Esophagus squamous epithelium (tissue), 5 donors: ENCODE measurements at places on chromosomes 3 and 15.

DNA sequence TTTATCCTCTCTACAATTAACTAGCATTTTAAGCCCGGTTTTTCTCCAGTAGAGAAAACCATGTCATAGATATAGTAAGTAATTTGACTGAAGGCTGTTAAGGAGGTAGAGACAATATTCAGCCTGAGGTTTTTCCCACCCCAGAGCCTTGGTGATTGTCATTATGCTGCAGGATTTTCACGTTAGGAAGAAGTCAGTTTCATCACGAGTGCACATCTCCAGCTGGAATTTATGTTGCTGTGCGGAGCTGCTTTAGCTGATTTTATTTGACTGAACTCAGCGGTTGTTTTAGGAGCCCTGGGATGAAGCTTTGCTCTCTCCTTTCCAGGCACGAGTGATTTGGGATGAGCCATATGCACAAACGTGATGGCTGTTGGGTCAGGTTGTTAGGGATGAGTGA is 271.3 kb upstream of the RGMA start:
- no peak for DNase-seq

DNA sequence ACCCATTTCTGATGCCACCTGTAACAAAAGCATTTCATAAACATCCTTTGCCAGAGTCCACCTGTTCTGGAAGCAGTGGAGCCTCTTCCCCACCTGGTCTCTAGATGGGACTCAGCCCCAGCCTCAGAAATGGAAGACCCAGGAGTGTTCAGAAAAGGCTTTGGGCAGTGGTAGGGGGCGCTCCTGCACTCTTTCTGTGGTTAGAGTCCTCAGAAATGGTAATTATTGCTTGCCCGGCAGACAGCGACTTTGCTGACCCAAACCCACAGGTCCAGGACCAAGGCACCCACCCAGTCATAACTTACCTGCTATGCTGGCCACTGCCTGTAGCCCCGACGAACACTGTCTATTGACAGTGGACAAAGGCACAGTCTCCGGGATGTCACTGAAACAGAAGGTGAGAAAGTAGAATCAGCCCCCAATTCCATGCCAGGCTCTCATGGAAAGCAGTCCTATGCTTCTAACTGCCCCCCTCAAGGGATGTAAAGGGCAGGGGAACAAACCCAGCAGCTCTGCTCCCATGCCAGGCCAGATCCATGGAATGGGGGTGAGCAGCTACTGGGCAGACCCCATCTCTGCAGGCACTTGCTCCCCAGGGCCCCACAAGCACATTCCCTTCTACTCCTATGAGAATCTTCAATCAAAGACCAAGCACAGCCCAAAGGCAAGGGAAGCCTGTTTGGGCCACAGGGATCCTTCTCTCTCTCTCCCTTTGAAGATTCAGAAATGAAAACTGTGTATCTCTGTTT is 5.1 kb downstream of the ACAA1 start:
- no peak for DNase-seq

DNA sequence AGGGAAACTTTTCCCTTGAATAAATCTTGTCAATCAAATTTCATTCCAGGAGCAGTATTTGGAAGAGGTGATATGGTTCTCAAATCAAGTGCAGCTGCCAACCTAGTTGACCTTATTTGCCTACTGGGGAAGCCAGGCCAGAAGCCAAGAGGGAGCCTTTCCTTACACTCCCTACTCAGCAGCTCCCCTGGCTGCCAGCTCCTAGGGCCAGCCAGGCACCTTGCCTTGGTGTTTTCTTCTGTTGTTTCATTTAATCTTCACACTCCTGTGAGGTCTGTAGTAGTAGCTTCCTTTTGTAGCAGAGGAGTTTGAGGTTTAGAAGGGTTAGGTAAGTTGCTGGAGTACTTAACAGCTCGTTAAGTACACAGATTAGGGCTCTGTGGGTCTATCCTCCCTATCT is 22.6 kb downstream of the MKRN2OS start:
- no peak for DNase-seq

DNA sequence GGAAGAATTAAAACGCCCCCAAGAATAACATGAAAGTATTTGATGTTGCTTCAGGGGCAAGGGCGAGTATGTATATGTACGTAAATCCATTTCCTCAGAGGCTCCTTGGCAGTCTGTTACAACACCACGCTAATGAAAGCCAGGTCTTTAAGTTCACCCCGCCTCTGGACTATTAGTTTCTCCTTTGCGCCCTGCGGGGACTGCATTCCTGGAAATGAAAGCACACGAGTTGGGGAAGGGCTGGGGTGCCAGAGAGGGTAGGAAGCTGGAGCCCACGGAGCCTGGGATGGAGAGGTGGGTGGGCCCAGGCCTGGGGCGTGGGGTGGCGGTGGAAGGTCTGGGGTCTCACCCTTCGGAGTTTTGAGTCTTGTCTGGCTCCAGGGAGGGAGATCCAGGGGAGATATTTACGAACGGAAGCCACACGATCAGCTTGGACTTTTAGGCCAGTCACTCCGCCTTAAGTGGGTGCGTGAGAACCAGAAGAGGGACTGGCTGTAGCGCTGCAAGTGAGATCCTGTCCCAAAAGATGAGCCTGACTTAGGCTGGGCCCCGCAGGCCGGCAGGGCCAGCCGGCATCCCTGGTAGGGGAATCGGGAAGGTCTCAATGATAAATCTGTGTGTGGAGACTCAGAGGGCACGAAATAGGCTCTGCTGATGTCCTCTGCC is 1.6 kb upstream of the PLCL2 start:
- no peak for DNase-seq
